Thoracic aorta (tissue), 2 donors: ENCODE measurements at places on chromosomes 7 and 10.

DNA sequence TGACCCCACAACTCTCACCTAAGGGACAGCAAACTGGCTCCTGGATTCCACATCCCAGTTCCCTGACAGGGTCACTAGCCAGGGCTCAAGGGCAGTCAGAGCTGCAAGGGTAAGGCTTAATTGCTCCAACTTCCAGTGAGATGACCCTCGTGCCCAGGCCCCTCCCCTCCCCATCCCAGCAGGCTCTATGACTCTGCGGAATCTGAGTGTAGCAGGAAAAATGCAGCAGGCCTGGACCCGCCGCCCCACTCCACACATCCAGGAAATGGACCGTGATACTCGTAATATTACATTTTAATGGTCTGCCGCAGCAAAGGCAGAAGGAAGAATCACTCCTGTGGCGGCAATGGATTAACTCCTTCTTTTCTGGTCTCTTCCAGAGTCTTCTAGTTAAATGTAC, 91.7 kb upstream of the CHST15 start:
- DNase-seq, result no peak

DNA sequence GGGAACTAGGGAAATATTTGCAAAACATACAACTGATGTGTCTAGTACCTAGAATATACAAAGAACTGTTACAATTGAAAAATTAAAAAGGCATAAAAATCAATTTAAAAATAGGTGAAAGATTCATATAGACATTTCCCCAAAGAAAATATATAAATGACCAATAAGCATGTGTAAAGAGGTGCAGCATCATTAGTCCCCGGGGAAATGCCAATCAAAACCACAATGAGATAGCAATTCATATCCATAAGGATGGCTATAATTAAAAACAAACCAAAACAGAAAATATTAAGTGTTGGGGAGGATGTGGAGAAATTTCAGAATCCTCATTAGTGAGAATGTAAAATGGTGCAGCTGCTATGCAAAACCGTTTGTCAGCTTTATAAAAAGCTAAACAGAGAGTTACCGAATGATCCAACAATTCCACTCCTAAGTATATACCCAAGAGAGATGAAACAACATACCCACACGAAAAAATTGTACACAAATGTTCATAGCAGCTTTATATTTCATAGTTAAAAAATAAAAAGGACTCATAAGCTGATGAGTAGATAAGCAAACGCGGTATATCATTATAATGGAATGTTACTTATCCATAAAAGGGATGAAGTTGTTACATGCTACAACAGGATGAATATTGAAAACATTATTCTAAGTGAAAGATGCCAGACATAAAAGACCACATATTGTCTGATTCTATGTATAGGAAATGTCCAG, 210.1 kb upstream of the INHBA start:
- no peak for DNase-seq

DNA sequence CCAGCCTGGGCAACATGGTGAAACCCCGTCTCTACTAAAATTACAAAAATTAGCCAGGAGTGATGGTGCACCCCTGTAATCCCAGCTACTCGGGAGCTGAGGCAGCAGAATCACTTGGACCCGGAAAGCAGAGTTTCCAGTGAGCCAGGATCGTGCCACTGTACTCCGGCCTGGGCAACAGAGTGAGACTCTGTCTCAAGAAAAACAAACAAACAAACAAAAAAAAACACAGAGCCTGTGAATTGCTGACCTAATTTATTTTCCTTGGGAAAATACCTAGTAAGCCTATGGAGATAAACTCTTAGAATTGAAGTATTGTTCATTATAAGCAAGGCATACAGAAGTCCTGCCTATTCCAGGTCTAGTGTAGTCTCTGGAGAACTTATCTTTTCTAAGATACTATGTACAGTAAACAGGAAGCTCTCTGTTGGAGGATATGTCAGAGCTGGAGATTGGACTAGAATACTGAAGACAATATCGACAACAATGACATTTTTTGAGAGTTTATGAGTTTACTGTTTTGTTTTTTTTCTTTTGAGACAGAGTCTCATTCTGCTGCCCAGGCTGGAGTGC, 14.9 kb downstream of the GTF2I start:
- no peak for DNase-seq

- no peak for DNase-seq
Observed at GRCh38 chr7:123649964-123650363, 5.7 kb upstream of the LMOD2 start.

GRCh38 chr7:1224086-1224716, 8.5 kb upstream of the UNCX start:
- DNase-seq, result no peak

GRCh38 chr10:11773761-11774441, 31.7 kb downstream of the ECHDC3 start:
- no peak for DNase-seq

GRCh38 chr10:11146402-11147171, 128.9 kb downstream of the CELF2 start:
- no peak for DNase-seq

DNA sequence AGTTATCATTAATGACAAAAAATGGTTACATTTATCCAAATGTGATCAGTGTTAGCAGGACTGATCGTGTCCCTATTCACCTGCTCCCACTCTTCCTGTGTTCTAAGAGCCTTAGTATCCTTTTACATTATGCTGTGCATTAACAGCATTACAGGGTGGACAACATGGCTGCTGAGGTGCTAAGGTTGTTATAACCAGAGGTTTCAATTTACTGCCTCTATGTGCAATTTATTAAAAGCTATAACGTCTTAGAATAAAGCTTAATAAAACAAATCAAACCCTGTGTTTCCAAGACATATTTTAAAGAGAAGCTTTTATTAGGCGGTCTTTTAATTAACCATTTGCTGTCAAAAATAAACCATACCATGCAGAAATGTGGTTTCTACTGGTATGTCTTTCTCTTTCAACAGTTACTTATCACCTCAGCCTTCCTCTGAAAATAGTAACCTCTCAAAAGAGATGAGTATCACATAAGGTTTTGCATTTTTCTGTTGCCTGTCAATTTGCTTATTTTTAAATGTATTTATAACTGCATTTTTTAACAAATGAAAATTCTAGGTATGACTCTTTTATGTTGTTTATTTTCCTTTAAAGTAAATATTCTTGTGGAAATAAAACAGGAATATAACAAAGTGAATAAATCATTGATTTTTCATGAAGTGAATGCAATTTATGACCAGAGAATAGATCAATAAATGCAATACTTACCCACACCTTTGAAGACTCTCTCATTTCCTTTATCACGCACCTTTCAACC, 849.8 kb upstream of the SORCS1 start:
- no peak for DNase-seq

DNA sequence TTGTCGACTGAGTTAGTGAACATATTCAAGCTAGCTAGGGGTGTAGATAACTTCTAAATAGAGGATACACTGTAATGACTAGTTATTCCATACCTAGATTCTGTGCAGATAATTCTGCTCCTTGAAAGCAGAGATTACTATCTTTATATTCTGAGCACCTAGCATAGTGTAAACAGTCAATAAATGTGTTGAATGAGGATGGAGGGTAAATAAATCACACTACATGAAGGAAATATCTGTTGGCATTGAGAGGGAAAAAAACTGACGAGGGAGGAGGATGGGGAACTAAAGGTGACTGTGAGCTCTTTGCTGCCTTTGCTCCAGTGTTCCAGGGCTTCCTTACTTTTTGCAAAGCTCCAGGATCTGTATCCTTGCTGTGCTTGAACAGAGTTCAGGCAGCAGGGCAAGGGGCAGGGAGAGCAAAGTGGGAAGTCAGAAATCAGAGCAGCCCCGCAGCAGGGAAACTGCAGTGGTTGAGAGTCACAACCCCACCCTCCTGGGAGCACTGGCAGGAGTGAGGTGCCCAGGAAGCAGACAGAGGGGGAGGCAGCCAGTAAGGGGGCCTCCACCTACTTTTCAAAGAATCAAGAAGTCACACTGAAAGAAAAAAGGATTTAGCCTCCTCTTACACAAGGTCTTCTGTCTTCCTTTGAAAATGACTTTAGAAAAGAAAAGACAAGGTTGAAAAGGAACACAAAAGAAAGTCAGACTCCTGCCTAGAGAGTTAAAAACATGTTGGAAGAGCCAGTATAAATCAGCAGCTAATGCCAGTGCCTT, 71.8 kb upstream of the LRRN3 start:
- no peak for DNase-seq

- no peak for DNase-seq
Observed at GRCh38 chr10:4132216-4132556, 347.2 kb upstream of the KLF6 start.

DNA sequence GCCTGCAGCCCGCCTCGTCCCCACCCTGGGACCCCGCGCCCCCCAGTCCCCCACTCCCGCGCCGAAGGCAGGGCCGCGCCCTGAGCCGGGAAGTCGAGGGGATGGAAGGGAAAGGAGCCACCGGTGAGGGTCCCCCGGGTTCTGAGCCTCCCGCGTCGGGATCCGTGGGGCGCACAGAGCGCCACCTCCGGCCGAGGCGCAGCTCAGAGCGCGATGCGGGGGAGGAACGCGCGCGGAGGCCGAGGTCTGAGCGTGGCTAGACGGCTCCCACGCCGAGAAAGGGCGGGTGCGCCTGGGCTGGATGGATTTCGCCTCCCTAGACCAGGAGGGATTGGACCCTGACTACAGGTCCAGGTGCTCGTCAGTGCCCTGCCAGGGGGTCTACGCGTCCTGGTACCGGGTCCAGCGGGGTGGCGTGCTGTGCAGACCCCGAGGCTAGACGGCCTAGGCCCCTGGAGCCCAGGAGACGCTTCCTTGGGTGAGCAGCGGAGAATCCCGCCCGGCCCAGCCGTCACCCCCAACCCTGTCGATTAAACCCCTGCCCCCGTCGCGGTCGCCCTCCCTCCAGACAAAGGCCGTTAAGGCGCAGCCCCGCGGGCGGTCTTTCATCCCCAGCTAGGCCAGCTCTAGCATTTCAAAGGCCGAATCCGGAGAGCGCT, 986 bp upstream of the PDGFA start:
- no peak for DNase-seq

- no peak for DNase-seq
Observed at GRCh38 chr10:123640016-123640535, 26.1 kb upstream of the GPR26 start.

GRCh38 chr10:90798482-90798881, 59.4 kb downstream of the HTR7 start:
- no peak for DNase-seq

GRCh38 chr7:94577357-94577756, 67.7 kb downstream of the CASD1 start:
- DNase-seq, result no peak

DNA sequence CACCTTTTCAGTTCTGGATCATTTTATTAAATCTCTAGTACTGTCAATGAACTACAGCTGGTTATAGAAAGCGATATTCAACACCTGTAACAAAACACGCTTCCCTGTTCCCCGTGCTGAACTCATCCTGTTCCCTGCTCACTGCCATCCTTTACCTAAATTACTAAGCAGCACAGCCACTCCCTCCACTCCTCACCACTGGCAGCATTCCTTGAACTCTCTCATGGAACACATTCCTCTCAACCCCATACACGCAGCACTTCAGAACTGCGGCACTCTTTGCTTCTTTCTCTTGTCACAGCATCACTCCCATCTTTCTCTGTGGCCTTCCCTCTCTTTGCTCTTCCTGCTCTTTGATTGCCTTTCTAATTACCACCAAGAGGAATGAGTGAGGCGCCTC, 27.4 kb downstream of the RELN start:
- no peak for DNase-seq

GRCh38 chr10:42637142-42637541, 1.2 kb downstream of the ZNF33B start:
- DNase-seq, result no peak

- DNase-seq, result peak; percentile 8
Observed at GRCh38 chr7:26398427-26398755, 106.7 kb downstream of the SNX10 start.

GRCh38 chr7:130867039-130867438, 133.0 kb upstream of the KLF14 start:
- no peak for DNase-seq

DNA sequence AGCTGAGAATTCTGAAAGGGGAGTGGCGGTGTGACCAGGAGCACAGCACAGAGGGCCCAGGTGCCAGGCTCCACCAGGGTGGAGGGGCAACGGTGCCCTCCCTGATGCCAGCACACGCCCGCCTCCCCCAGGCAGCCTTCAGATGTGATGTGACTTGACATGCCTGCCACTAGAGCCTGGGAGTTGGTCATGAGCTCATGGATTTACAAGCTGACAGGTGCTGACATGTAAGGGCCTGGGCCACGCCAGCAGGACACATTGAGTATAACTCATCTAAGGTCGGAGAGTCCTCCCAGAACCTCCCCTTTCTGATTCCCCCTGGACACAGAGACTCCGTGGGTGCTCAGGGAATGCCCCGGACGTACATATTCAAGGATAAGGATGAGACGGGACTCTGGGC, 74.2 kb downstream of the LSM5 start:
- no peak for DNase-seq

- DNase-seq, result no peak
Observed at GRCh38 chr7:143379611-143380259, 1.4 kb upstream of the ZYX start.

- no peak for DNase-seq
Observed at GRCh38 chr7:1664711-1665548, 5.1 kb upstream of the ELFN1 start.

GRCh38 chr7:40608321-40609075, 473.7 kb downstream of the SUGCT start:
- no peak for DNase-seq
